ENCODE measurements at places on chromosomes 1 and 21.

DNA sequence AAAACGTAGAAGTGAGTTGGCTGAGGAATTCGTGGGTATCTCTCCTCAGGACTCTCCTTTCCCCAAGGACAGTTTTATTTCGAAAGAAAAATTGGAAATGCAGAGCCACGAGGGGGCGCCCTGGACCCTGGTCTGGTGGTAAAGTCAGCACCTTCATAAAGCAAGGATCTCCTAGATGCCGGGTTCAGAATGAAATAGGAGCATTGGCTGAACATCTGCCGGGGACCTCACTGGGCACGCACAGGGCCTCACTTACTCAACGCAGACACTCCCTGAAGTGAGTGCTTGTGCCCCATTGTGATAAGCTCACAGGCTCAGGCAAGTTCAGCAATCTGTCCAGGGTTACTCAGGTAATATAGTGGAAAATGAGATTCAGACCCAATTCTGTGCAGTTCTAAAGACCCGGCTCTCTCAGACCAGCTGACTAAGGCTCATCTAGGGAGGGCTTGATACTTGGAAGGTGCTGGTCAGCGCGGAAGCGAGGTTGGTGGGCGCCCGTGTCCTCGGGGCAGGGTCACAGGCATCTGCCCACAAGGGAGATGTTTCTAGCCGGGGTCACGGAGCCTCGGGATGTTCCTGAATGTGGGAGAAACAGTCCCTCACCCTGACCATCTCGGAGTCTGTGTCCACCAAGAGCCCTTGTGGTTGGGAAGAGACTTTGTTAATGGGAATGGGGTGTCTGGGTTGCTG lies 55.7 kb upstream of the ETV3 start:
- DNase-seq: peak; percentile 43

GRCh38 chr1:193118194-193118593 lies 3.6 kb upstream of the CDC73 start:
- DNase-seq: no peak

GRCh38 chr1:225004396-225004795 lies 74.9 kb downstream of the DNAH14 start:
- DNase-seq: no peak

DNA sequence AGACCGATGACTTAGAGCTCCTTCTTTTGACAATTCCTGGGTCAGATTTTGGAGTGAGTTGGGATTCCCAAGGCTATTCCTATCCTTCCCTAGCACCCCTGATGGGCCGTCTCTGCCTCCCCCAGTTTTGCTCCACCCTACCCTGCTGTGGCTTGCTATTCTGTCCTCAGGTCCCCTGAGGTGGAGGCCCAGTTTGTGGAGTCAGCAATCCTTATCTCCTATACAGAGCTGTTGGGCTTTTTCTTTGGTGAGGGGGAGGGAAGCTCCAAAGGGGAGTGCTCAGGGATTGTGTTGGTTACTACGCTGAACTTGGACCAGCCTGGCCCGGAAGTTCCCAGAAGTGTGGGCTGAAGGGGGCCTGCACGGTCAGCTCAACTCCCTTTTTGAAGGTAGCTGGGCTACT lies 7.6 kb downstream of the SESN2 start:
- no peak for DNase-seq

- DNase-seq: no peak
Observed at GRCh38 chr1:63950023-63950422, 176.2 kb downstream of the ROR1 start.

DNA sequence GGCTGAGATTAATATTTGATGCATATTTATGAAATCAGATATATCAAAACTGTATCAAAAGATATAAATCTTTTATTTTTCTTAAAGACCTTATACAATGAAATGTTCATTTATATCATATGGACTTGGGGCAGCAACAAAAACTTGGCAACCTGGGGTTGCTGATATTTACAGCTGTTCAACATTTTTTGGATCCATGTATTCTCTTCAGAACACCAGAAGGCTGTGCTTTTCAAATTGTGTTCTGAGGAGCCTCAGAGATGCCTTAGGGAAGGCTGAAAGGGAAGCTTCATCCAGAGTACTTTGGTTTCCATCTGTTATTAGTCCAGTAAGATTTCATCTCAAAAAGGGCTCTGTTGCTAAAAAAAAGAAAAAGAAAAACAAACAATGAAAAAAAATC lies 94.8 kb downstream of the DISC1 start:
- DNase-seq: no peak

DNA sequence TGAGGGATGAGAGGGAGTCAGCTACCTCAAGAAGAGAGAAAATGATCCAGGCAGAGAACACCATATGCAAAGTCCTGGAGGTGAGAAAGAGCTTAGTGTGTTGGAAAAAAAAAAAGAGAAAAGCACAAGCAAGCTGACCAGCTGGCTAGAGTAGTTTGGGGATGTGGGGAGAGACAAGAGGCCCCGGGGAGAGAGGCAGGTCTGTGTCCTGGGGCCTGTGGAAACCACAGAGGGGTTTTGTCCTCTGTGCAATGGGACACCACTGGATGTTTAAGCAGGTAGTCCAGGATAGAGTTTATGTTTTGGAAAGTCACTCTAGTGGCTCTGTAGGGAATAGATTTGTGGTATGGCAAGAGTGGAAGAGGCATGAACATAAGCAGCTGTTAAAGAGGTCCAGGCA lies 14.4 kb upstream of the CHI3L1 start:
- no peak for DNase-seq

GRCh38 chr1:2867861-2868260 lies 66.4 kb upstream of the TTC34 start:
- no peak for DNase-seq

GRCh38 chr1:29958271-29958670 lies 721.9 kb downstream of the PTPRU start:
- DNase-seq: no peak

DNA sequence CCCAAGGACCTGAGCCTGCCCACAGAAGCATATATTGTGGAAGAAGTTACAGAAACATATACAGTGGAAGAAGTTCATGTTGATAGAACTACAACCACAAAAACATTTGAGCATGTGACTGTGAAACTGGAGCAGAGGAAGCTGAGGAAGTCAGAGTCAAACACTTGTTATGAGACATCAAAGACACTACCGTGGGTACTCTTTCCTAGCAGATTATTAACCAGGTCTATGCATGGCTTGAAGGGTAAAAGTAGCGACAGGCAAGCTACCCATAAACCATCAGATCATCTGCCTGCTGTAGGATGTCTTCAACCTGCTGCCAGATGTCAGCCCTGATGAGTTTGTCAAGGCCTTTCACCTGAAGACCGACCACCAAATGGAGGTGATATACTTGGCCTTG lies 35.8 kb downstream of the IVNS1ABP start:
- DNase-seq: peak; percentile 38

- DNase-seq: no peak
Observed at GRCh38 chr1:94094469-94095111, 26.4 kb downstream of the ABCA4 start.

DNA sequence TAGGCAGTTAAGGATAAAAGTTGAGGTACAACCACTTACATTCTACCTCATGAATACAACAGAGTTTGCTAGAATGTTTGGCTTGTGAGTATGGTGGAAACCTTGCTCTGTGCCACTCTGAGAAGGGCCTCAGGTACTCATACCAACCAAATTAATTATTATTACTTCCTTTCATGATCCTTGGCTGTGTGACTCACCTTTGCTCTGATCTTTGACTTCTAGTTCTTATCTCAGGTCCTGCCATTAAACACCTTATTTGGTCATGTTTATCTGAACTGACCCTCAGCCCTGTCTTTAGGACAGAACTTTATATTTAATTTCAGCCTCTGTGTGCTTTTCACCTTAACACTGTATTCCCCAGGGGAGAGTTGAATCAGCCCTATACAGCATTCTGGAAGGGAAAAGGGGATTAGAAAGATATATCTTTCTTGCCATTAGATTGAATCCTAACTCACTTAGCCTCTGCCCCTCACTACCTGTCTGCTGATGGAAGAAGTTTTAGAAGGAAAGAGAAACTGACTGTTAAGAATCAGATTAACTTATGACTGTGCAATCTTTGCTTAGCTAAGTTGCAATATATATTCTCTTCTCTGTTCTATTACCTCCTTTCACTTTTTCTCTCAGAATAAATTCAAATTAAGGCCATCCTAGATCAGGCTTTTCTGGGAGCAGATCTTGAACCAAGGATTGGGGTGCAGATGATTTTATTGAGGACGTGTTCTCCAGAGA lies 260.4 kb upstream of the DPYD start:
- DNase-seq: no peak

GRCh38 chr1:231918239-231919015 lies 291.8 kb downstream of the DISC1 start:
- no peak for DNase-seq

DNA sequence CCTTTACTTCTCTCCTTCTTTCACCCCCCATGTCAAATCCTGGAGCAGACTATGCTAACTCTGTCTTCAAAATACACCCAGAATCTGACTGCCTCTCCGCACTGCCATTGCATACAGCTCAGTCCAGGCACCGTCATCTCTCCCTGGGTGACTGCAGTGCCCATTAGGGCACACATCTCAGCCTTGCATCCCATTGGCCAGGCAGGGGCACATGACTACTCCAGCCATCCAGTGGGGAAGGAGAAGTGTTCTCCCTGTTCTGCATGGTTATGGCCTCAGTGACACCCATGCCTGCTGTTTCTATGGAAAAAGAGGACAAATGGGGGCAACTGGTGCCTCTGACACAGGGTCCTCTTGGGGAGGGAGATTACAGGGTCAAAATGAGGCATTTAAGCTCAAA lies 270.5 kb downstream of the MATN1 start:
- DNase-seq: no peak

DNA sequence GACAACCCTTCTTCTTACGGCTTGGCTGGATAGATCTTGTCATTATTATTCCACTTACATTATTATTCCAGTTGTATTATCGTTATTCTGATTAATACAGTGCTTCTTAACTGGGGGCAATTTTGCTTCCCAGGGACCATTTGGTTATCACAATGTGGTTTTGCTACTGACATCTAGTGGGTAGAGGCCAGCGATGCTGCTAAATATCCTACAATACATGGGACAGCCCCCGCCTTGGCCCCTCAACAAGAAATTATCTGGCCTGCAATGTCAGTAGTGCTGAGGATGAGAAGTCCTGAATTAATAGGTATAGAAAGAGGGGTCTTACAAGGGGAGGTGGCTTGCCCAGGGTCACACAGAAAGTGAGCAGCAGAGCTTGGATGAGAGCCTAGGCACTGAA lies 105.6 kb downstream of the PTPRU start:
- DNase-seq: no peak

GRCh38 chr1:153670859-153671627 lies at the start of gene ILF2:
ILF2 (minus strand) TSS chr1:153670993; CDS start chr1:153670922, 71 bp downstream.
- DNase-seq: peak; percentile 96

DNA sequence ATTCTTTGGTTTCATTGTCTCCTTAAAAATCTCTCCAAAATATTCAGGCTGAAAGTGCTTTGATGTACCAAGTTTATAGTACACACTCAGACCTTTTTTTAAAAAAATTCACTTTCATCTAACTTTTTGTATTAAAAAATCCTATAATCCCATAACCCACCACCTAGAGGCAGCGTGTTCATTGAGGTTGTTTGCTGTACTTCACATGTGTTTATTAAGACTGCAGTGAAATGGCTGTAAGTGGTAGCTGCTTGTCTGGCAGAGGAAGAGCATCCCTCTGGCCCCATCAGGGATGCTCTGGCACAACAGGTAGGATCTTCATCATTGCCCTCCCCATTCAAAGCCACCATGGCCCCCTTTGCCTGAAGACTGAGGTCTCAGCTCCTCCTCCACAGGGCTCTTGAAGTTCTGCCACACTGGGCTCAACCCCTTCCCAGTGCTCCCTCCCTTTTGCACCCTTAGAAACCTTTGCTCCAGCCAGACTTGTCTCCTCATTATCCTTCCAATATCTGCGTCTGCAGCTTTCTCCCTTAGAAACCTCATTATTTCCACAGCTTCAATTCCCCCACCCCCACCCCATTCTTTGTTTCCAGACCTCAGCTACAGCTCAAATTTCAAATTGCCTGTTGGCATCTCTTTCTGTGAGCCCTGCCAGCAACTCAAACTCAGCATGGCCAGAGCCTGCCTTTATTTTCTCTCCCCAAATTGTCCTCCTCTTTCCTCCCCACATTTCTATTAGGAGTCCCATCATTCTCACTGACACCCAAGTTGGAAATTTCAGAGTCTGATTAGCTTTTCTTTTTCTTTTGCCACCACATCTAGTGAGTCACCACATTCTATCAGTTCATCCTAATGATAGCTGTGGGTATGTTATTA lies 369.6 kb upstream of the USP24 start:
- no peak for DNase-seq

GRCh38 chr1:204400882-204401510 lies 10.6 kb downstream of the PPP1R15B start:
- no peak for DNase-seq

DNA sequence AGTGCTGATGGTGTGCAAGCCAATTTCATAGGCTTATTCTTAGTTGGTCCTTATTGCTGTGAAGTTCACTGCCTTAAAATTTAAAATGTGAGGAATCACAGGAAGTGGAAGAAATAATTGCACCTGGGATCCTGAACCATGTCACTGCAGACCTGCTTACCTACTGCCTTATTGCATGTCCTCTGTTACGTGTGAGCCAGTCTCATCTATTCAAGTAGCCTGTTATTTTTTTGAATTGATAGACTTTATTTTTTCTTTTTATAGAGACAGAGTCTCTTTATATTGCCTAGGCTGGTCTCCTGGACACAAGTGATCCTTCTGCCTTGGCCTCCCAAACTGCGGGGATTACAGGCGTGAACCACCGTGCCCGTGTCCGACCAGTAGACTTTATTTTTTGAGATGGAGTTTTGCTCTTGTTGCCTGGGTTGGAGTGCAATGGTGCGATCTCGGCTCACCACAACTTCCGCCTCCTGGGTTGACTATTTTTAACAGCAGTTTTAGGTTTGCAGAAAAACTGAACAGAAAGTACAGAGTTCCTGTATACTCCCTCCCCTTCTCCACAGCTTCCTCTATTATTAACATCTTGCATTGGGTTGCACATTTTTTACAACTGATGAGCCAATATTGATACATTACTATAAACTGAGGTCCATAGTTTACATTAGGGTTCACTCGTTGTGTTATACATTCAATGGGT lies 14.0 kb upstream of the DISC1 start:
- peak; percentile 41 for DNase-seq

GRCh38 chr1:157146244-157146643 lies 8.0 kb upstream of the ETV3 start:
- no peak for DNase-seq

Data from activated T-cell treated with anti-CD3 and anti-CD28 coated beads, Interleukin-2, amount 50 U/mL, for 1 hour (primary cell).